ENCODE measurements at places on chromosomes 2 and 18.

DNA sequence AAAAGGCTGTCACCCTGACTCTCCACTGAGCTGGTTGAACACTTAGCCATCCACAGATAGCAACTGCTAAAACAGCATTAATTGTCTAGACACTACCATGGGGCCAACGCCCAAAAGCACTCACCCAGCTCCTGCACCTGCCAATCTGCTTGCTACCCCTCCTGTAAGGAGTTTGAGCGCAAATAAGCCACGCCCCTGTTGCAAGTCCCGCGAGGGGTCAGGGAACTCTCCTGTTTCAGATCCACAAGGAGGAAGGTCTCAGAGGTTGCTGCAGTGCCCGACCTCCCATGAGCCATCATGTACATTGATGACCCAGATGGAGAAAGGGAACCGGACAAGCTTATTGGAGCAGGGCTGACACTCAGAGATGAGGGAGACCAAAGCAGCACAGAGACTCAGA lies 106.8 kb downstream of the ZNF516 start:
- DNase-seq: no peak

DNA sequence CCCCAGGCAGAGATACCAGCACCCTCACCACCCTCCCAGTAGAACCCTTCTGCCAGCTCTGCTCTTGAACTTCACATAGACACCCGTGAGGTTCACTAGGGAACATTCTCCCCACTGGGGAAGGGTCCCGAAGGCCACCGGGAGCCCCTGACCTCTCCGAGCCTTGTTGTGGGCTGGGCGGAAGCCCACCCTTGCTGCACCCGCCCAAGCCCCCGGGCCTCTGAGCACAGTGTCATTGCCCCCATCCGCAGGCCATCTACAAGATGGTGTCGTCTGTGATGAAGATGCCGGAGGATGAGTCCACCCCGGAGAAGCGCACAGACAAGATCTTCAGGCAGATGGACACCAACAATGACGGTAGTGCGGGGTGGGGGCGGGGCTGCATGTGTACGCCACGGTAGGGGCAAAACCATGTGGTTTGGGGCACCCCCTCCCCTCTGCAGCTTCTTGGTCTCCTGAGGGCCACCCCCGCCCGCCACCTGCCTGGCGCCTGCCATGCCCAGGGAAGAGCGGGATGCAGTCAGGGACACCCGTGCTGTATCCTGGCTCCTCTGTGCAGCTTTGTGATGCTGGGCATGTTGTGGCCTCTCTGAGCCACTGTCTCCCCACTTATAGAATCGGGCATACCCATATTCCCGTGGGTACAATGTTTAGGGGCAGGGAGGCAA lies 25.3 kb downstream of the ODC1 start:
- no peak for DNase-seq

DNA sequence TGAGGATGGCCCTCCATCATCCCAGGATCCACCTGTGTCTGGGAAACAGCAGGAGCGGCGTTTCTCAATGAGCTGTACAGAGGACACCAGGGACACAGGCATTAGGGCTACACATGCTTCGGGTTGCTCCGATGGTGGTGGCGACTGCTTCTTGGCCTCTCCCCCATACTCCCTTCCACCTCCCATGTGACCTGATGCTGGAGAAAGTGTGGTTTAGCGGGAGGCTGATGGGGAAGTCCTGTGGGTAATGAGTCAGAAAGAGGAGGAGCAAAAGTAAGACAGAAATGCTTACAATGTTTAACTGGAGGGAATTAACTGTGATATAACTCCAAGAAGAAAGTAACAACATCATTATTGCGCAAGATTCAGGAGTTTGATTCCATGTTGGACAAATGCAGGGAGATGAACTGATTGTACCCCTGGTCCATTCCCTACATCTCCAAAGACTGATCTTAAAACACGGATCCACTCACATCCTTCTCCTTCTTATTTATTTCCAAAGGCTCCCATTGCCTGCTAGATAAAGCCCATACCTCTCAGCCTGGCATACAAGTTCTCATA lies 186.6 kb downstream of the NRP2 start:
- no peak for DNase-seq

DNA sequence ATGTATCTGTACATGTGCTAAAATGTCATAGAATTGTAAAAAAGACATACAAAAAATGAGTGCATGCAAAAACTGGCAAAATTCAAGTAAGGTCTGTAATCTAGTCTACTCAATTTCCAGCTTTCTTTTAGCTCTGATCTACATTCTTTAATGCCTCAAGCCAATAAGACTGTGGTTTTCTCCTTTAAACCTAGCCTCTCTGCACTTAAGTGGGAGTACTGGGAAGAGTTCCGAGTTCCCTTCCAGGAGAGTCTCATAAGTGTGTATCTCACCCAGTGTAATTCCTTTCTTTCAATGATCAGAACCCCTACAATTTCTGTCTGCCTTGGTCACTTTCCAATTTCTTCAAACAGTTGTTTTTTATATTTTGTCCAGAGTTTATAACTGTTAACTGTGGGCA lies 150.1 kb downstream of the PTRHD1 start:
- DNase-seq: no peak

DNA sequence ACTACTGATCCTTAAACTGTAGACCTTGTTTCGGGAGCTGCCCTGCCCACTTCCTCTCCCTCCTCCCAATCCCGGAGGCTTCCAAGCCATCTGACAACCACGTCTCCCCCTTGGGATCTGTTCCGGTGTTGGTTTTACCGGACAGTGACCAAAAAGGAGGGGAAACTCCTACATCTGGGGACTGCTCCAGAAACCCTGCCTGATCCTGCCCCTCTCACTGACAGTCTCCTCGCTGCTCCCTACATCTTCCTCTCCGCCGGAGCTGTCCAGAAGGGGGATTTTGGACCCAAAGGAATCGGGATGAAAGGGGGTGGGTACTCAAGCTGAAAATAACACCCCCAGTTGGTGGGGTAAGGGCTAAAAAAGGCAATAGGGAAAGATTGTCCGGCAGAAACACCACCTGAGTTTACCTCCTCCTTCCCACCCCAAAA lies 1.5 kb downstream of the INO80D start:
- DNase-seq: peak; percentile 88

- DNase-seq: no peak
These were observed 48.8 kb downstream of the RAB27B start for GRCh38 chr18:54877076-54877475.

DNA sequence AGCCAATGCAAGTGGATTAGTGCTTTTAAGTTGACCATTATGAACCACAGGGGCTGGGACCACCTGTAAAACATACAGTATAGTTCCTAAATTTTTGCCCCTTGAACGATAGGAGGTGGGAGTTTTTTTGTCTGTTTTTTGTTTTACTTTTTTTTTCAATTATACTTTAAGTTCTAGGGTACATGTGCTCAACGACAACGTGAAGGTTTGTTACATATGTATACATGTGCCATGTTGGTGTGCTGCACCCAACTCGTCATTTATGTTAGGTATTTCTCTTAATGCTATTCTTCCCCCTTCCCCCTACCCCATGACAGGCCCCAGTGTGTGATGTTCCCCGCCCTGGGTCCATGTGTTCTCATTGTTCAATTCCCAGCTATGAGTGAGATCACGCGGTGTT lies 1797.9 kb upstream of the PIK3C3 start:
- DNase-seq: no peak

DNA sequence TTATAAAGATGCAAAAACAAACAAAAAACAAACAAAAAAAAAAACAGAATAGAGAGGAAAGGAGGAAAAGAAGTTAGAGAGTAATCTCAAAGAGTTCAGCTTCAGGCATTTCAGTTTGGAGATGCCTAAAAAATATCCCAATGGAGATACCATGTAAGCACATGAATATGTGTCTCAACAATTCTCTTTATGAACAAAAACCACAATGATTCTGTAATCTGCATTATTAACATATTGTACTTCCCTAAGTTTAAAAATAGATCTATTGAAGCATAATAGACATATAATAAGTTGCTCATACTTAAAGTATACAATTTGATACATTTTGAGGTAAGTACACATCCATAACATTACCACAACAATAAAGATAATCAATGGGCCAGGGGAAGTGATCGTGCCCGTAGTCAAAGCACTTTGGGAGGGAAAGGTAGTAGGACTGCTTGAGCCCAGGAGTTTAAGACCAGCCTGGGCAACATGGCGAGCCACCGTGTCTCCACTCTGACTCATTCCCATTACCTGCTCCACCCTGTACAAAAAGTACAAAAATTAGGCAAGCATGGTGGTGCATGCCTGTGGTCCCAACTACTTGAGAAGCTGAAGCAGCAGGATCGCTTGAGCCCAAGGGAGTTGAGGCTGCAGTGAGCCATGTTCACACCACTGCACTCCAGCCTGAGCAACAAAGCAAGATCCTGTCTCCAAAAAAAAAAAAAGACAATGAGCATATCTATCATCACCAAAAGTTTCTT lies 158.9 kb downstream of the ATAD2B start:
- DNase-seq: no peak

- DNase-seq: no peak
These were observed 57.5 kb downstream of the MYL12B start for GRCh38 chr18:3319399-3319798.

DNA sequence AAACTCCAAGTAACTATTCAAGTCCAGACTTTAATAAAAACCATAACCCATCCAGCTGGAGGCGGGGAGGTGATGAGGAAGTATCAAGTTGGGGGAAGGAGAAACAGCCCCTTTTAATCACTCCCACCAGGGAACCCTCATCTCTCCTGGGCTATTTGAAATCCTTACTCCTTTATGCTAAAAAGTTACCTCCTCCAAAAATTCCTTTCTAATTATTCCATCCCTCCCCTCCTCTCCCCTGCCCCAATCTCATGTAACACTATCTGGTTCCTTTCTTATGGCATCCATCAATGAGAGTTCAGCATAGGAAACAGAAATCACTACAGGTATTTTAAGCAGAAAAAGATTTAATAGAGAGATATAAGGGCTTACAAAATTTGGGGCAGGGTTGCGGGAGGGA lies 9.3 kb upstream of the SLC14A2 start:
- DNase-seq: no peak

DNA sequence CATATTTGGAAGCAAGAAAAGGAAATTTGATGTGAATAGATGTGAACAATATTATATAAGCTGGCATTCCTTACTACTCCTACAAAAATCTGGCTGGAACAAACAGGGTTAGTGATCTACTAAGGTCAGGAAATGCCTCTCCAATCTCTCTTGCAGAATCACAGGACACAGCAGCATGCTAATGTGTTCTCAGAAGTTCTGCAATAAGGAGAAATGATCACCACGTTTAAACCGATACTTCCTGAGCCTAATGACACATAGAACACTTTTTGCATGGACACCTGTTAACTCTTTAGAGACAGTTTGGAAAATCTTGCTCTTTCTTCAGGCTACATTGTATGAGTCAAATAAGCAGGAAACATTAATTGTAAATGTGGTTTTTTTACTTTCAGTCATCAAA lies 89.6 kb upstream of the MAP3K20 start:
- no peak for DNase-seq

GRCh38 chr2:205785507-205786260 lies 103.4 kb downstream of the NRP2 start:
- DNase-seq: no peak

- no peak for DNase-seq
These were observed 39.5 kb upstream of the NPAS2 start for GRCh38 chr2:100780203-100781008.

DNA sequence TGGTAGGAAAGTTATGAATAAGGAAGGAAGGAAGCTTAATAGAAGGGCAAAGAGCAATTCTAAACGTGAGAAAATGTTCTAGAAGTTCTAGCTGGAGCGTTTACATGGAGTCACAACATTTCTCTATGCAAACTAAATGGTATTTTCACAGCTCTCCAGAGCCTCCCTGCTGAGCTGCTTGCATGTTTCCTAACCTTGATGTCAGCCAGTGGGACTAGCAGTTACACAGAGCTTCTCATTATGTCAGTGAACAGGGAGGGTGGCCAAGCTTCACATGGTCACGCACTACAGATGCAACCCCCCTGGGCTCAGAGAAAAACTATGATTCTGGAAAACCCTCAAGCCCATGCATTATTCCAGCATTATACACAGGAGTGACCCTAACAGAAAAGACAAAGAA lies 153.4 kb upstream of the CCDC150 start:
- DNase-seq: no peak

- no peak for DNase-seq
These were observed 117.3 kb downstream of the MYCN start for GRCh38 chr2:16057661-16058060.

DNA sequence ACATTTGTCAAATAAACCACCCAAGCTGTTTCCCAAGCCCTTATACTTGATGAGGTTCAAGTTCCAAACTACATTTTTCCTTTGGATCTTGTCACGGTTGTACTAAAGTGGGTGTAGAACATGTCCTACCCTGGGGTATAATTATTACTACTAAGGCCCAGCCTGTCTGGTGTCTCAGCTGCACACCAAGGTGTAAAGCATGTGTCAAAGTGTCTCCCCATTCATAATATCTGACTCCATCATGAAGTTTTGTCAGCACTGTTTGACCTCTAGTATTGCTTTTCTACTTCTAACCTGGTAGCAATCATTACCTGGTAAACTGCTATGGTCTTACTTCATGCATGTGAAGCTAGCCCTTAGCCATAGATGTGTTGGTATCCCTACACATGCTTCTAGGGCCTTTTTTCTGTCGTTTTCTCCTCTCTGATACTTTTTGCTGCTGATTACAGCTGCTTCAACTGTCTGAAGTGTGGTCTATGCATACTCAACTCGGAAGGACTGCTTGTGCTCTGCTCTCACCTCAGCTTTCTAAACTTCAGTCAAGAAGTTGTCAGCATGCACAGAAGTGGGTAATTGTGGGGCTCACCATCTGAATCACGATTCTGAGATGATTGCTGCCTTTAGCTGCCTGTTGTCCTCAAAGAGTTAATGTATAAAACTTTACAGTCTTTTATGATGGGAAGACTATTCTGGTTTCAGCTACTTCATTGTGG lies 445.7 kb upstream of the TRIB2 start:
- DNase-seq: no peak

- DNase-seq: no peak
These were observed 229.6 kb downstream of the FAM210A start for GRCh38 chr18:13496691-13497281.

GRCh38 chr2:186058614-186059013 lies 320.0 kb downstream of the FSIP2 start:
- DNase-seq: no peak

GRCh38 chr18:40673150-40673549 lies 1281.9 kb upstream of the PIK3C3 start:
- DNase-seq: no peak

DNA sequence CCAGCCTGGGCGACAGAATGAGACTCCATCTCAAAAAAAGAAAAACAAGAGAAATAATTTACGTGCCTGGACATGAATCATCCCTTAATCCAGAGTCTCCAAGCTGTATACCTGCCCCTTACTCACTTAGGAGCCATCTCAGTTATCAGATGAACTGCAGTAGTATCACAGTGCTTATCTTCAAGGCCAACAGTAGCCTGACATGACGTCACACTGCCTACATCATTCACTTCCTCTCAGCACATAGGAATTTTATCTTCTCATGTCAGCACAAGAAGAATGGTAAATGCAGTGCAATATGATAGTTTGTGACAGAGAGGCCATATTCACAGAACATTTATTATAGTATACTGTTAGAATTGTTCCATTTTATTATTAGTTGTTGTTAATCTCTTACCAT lies 216.6 kb downstream of the SS18 start:
- DNase-seq: no peak

- DNase-seq: no peak
These were observed 190.9 kb upstream of the COPS8 start for GRCh38 chr2:236894791-236895190.

All from H9 (cell line).